KBM-7 (cell line): ENCODE measurements at places on chromosomes 6 and 20.

DNA sequence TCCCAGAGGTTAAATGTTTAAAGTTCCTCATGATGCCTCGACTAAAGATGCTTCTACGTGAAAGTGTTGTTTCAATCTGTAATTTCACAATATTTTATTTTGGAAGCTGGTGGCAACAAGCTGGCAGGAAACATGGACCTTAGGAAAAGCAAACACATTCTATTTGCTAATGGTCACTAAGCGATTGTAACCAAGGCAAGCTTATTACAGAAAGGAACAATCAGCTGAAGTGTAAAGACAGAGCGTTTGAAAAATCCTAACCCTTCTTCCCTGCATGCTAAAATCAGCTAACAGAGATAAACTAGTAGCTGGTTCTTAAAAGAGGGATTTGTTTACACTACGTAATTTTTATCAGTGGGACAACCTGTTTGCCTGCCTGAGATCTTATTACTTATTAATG is 50.0 kb downstream of the IL20RA start:
- no peak for DNase-seq

DNA sequence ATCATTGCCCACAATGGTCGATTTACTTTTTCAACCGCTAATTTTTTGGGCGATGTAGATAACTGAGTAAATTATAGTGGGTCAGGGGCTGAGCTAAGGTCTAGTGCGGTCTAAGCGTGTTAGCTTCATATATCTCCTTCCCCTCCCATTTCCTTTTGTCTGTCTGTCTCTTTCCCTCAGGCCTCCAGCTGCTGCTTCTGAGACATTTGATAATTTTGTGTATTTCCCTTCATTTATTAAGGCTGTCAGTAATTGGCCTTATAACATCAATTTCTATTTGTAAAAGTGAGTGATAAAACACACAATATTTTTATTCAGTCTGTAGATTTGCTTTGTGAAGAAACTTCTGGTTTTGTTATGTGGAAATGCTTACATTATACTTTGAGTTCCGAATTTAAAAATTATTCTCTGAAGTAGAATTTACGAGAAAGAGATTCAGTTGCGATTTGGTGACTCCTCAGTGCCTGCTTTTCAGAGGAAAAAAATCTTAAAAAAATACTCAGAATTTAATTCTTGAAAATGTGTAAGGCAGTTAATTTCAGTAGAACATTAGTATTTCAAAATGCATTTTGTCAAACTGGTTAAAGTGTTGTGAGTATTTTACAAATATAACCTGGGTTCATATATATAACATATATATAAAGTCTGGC is 1.4 kb downstream of the TMEM170B start:
- no peak for DNase-seq

GRCh38 chr6:150142670-150143515 is at the start of gene PPP1R14C:
TSS of gene PPP1R14C (plus strand) at chr6:150143044. CDS start at chr6:150143193, 149 bp downstream.
- DNase-seq: peak; percentile 73

GRCh38 chr20:53966774-53967398 is 103.5 kb downstream of the BCAS1 start:
- DNase-seq: no peak

- no peak for DNase-seq
These were observed 483.8 kb upstream of the CDH4 start for GRCh38 chr20:60768216-60768615.

GRCh38 chr6:46781478-46782378 is 11.5 kb upstream of the MEP1A start:
- peak; percentile 76 for DNase-seq

GRCh38 chr20:25707695-25708094 is 11.0 kb upstream of the ZNF337 start:
- DNase-seq: no peak

DNA sequence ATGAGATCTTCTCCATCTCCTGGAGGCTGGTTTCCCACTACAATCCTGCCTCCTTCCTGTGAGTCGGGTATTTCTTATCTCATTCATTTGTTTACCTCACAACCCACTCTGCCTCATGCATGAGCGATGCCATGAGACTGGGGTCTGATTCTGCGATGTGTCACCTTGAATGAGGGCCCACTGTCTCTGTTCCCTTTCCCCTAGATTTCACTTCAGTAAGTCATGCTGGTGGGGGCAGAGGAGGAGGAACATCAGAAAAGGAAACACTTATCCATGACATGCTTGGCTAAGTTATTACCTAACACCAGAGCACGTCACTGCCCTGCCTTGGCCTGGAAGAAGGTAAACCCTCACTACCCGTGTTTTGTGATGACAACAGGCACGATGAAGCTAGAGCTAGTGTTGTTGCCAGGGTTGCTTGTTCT is 337.4 kb upstream of the PRDM1 start:
- DNase-seq: peak; percentile 58

- no peak for DNase-seq
These were observed 136.9 kb upstream of the SLC22A16 start for GRCh38 chr6:110613356-110613755.

DNA sequence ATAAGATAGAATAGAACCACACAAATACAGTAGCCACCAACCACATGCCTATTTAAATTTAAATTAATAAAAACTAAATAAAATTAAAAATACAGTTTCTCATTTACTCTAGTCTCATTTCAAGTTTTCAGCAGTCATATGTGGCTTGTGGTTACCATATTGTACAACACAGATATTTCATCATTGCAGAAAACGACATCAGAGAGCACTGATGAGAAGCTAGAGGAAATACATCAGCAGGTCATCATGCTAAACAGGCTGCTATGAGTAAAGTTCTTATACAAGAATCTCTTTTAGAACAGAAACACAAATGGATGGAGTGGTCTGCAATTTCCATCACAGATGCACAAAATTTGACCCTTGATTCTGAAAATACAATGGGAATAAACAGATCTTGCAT is 36.6 kb downstream of the TBC1D32 start:
- DNase-seq: no peak

DNA sequence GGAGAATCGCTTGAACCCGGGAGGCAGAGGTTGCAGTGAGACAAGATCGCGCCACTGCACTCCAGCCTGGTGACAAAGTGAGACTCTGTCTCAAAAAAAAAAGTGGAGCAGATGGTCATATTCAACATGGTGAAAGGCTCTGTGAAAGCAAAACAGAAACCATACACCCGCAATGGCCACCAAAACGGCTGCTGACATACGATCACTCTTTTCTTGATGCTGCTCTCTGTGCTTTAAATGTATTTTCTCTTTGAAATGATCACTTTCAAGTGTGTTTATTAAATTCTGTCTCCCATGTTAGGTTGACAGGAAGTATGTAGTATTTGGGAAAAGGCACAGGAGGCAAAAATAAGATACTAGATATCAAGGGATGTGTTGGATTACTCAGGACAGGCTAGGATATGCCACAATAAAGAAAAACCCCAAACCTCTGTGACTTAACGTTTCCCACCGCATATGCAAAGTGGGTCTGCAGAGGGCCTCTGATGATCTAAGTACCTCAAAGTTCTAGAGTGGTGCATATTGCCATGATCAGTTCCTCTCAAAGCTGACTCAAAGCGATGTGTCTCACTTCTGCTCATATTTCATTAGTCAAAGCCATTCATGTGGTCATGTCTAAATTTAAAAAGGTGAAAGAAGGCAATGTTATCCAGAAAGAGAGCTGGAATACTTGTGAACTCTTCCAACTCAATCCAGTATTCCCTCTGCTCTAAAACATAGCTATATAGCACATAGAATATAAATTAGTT is 155.1 kb upstream of the SOX4 start:
- peak; percentile 62 for DNase-seq

- no peak for DNase-seq
These were observed 3.4 kb upstream of the SLC17A5 start for GRCh38 chr6:73657201-73657600.

- peak; percentile 69 for DNase-seq
These were observed 16.1 kb upstream of the SLC17A3 start for GRCh38 chr6:25889877-25890853.

DNA sequence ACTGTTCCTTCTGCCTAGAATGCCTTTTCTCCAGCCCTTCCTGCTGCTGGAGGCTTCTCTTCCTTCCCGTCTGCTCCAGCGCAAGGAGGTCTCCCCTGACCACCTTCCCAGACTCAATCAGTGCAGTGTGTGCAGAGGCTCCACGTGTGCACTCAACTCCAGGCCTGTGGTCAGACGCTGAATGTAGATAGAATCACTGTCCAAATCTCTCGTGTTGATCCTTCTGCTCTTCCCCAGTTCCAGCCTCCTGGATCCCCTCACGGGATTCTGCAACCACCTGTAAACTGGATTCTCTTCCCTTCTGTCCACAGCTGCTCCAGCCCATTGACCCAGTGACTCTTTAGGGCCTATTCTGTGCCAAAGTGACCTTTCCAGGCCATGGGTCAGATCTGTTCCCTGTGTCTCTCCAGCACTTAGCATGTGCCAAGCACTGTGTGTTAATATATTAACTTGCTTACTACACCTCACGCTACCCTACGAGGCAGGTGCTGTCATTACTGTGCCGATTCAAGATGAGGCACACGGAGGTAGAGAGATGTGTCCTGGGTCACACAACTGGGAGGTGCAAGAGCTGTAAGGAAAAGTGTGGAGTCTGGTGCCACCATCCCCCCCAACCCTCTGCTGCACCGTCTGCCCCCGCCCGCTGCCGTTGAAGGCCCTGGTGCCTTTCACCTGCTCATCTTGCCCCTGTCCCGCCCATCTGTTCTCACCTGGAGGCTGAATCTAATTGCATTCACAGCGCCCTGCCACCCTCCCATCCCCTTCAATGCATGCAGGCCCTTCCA is 112.2 kb downstream of the SULF2 start:
- DNase-seq: no peak
